ENCODE measurements at places on chromosomes 4 and X.

DNA sequence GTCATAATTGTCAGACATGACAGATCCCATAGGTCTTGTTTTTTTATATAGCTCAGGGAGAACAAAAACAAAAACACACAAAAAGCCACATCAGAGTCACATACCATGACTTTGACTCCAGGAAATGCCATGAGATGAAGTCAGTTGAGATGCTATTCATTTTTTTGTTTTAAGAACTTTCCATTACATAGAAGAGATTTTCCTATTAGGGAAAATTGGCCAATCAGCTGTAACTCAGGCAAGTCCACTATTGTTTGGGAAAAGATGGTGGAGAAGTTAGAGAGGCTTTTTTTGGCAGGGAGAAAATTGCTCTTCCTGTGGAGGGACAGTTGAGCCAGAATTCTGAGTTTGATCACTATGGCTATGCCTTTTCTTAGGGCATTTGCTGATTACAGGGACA is 72.6 kb downstream of the SMARCA5 start:
- peak; percentile 11 for DNase-seq

DNA sequence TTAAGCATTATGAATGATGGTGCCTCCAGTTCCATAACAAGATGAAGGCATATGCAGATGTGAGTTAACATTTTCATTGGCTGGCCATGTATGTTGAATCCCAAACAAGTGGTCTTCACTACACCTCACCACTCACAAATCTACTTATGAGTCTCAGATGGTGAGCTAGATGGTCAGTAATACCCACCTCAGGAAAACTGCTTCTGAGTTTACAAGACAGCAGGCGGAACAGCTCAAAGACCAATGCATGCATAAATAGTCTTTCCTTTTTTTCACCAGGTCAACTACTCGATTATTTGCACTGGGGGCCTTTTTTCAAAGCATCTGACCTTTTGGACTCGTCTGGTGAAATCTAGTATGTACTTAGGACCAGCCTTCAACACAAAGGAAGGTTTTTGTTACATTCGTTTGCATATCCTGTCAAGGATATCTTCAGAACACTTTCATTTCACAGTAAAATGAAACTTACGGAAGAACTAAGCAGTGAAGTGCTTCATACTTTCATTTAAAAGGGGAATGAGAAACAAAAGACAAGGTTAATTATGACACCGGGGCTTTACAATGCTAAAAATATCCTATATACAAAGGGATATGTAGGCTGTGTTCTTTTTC is 23.1 kb upstream of the TLR7 start:
- no peak for DNase-seq

- no peak for DNase-seq
Observed at GRCh38 chr4:106048250-106048971, 153.1 kb downstream of the NPNT start.

DNA sequence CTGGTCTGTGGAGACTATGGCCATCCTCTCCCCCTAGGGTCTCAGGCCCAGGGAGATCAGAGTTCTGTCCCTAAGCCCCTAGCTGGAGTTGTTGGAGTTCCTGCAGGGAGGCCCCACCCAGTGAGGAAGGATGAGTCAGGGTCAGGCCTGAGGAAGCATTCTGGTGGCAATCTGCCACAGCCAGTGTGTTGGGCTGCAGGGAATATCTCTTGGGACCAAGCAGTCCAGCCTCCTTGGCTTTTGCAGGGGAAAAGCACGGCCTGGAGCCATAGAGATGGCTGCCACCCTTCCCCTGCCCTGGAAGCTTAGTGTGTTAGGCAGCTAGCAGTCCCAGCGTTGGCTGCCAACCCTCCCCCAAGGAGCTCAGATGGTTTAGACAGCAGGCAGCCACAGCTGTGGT is 202.4 kb downstream of the RTL9 start:
- no peak for DNase-seq

DNA sequence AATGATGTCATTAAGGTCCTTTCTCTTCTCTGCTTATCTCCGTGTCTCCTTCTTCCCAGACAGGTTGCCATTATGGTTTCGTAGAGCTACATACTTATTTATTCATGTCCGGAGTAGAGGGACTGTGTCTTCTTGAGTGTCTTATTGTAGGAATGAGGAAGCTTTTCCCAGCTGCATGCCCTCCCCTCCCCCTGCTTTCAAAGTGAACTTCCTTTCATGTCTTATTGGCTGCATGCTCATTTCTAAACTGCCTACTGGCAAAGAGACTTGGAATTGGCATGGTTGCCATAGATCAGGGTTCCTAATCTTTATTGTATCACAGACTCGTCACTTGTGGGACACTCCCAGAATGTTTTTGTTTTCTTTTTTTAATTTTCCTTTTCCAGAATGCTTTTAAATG is 15.4 kb downstream of the VAMP7 start:
- no peak for DNase-seq

GRCh38 chr4:5266991-5267390 is 215.7 kb downstream of the STK32B start:
- no peak for DNase-seq

GRCh38 chr4:41473176-41473575 is 64.8 kb upstream of the LIMCH1 start:
- DNase-seq: no peak

GRCh38 chr4:101259876-101260275 is 87.5 kb downstream of the PPP3CA start:
- DNase-seq: no peak

DNA sequence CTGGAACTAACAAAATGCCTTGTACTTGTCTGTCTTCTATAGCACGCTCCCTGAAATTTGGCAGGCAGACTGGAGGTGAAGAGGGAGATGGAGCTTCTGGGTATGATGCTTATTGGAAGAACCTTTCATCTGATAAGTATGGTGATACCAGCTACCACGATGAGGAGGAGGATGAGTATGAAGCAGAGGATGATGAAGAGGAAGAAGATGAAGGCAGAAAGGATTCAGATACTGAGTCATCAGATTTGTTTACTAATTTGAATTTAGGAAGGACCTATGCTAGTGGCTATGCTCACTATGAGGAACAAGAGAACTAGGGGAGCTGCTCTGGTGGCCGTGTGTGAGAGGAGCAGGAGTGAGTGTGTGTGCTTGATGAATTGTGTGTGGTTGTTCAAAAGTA is 13.0 kb downstream of the ZNF330 start:
- DNase-seq: no peak

GRCh38 chr4:8729408-8730149 is 137.0 kb downstream of the CPZ start:
- no peak for DNase-seq

GRCh38 chrX:153869473-153870287 is 16.3 kb downstream of the L1CAM start:
- DNase-seq: no peak

DNA sequence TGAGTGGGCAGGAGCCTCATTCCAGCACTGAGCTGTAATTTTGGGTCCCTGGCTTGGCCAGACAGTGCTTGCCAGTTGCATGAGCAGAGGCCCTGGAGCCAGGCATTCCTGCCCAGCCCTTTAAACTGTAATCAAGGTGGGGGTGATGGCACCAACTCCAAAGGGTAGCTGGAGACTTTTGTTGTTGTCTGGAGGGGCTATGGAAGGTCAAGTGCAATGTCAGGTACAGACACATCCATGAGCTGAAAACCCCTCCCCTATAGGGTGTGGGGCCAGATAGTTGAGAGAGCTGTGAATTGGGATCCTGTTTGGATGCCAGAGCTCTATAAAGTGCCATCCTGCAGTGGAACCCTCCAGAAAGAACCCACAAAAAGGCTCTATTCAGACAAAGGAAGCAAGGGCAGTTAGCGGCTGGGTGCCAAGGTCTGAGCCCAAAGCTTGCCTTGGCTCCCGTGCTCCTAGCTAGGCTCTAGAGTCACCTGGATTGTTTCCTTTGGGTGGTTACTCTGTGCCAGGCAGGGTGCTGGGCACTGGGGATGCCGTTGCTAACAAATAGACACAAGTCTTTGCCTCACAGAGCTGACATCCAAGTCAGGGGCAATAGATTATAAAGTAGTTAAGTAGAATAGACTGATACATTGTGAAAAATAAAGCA is 163.0 kb downstream of the EFNB1 start:
- no peak for DNase-seq

DNA sequence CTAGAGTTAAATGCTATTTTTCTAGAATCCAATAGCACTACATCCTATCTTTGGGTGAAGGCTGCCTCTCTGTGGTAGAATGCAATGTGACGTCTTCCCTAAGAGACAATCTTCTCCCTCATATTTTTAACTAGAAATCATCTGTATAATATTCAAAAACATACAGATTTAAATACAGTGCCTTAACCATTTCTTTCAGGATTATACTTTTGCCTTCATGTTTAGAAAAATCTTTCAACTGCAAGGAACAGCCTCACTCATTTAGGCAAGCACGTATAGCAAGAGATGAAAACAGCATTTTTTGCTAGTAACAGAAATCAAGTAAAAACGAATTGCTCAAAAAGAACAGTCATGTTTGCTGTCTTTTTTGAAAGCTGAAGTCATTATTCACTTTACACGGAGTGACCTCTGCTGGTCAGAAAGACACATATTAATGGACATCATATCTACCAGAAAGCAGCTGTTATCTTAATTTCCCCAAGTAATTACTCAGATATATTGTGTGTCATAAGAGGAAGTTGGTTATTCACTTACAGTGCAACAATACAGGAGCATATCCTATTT is 422.3 kb downstream of the STPG2 start:
- no peak for DNase-seq

DNA sequence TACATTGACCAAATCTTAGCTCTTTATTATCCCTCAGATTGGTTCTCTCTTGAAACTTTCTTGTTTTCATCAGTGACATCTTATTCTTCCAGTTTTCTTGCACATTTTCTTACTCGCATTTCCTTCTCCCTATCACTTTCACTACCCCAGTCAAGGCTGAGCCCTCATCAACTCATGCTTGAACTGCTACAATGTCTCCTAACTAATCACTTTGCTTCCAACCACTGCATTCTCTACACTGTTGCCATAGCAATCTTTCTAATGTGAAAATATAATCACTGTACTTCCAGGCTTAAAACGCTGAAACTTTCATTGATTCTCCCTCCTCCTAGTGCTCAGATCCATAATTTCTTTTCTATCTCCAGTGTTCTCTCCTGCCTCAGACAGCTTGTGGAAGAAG is 22.2 kb upstream of the LPAR4 start:
- DNase-seq: no peak

DNA sequence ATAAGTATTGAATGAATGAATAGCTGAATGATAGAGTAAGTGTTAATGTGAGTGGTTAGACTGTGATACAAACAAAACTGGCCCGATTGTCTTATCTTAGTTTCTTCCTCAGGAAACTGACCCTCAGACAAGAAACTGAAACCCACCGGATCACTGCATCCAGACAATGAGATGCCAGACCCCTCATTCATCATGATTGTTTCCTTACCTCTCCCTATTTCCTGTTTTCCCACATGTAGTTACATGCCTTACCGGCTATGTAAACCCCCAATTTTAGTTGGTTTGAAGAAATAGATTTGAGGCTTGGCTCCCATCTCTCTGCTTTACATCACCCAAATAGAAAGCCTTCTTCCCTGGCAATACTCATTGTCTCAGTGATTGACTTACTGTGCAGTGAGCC is 218.9 kb upstream of the PPP1R2C start:
- DNase-seq: peak; percentile 2

DNA sequence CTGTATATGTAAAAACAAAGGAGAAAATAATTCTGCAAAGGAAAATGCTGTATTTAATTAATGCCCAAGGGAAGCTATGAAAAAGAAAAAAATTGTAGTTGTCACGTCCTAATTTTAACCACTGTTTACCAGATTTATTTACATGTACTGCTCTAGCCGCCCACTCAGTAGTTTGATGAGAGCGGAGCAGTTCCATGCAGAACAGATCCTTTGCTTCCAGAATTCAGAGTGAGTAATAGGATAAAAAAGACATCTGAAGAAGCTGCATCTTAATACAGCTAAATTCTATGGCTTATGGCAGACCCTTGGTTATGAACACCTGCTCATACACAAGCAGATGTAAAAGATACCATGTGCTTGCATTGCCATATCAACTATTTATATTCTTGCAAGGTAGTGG is 287.0 kb downstream of the GASK1B start:
- no peak for DNase-seq

DNA sequence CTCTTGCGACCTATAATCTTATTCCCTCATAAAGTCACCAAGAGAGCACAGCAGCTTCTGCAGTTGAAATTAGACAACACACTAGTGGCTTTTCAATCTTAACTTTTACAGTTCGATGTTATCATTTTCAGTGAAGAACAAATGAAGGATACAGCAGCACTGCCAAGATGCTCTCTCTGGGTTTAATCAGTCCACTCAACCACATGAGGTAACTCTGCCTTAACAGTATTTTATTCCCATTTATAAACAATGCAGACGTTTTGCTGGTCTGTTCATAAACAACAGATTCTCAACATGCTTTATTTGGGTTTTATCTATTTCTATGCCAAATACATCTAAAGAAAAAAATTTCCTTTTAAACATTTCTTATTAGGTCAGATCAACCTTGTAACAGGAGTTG is 646.0 kb upstream of the FAM241A start:
- DNase-seq: no peak
